ENCODE measurements at places on chromosomes 11 and 22.

DNA sequence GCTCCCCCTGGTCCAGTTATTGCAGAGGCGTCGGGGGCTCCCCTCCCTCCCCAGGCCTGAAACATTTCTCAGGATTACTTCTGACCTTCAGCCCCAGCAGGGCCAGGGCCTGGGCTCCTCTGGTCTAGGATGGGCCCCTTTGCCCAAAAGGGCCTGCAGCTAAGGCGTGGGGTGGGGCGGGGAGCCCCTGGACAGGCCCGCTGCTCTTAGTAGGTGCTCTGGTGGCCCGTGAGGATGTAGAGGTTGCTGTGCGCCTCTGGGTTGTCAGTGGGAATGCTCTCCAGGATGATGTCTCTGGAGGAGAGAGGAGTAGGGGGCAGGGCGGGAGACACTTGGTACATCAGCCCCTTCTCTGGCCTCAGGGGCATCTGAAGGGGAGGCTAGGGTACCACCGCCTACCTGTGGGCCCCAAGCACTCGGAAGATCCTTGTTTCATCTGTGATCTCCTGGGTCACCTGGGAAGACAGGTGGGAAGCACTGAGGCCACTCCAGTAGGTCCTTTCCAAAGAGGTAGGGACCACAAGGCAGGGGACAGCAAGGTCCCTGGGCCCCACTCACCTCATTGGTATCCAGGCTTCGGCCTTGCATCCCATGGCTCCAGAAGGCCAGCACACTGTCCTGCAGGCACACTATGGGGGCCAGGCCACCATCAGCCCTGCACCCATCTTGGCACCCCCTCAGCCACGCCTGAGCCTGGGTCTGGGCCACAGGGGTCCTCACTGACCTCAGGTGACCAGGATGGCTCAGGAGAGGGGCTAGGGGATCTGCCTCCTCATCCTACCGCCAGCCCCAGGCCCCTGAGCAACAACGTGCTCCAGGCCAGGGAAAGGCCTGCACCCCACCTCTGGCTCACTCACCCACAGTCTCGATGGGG lies 11.2 kb upstream of the SF1 start:
- DNase-seq: no peak

GRCh38 chr11:13674799-13675509 lies 6.5 kb downstream of the FAR1 start:
- DNase-seq: no peak

DNA sequence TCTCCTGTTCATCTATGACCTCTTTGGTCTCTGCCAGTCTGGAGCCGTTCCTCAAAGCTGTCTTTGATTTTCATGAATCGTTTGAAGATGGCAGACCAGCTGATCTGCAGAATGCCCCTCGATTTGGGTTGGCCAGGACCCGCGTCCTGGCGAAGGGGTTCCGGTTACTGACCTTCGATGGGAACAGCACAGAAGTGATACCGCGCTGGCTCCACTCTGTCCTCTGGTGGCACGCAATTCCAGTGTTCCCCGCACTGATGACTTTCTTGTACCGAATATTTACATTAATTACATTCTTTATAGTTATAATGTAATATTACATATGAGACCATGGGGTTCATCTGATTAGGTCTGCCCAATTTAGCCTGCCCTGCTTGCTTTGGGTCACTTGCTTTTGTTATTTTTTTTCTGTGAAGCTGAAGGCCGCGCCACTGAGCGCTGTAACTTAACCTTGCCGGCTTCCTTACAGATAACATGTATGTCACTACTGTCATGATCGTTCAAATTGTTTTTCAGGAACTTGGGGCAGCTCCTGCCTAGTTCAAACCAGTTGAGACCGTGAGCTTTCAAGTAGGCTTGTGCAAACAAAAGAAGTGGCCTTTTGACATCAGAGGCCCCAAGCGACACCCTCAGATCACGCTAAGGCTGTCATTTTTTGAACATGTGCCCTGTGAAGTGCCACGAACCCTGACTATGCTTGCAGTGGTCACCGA lies 4.1 kb upstream of the USP18 start:
- DNase-seq: no peak

GRCh38 chr11:2677127-2677526 lies 22.7 kb downstream of the KCNQ1OT1 start:
- DNase-seq: no peak
